ENCODE measurements at places on chromosomes 5 and 9. TPM values are rescaled to one million over a fixed set of nuclear protein-coding genes. Genes with fewer than 3 reads are reported as not detected.
A peak's percentile ranks its signal among the peaks of the same experiment; 100 is the strongest.

IL3 gene
- not detected for total RNA-seq

BARHL1 gene
- total RNA-seq, result not detected

AFAP1L1 gene
- 4.3 TPM for total RNA-seq

PPP2R2B gene
- not detected for total RNA-seq

SPOCK1 gene
- 0.27 TPM for total RNA-seq

C9 gene
- 0.34 TPM for total RNA-seq

SLIT3 gene
- total RNA-seq, result 0.10 TPM

GRHPR gene
- total RNA-seq, result 106 TPM

ANKRD18B gene
- total RNA-seq, result 3.9 TPM

IFNA13 gene
- not detected for total RNA-seq

ABLIM3 gene
- total RNA-seq, result 14.3 TPM

PCDHB4 gene
- not detected for total RNA-seq

ROPN1L gene
- 0.66 TPM for total RNA-seq

CTXN3 gene
- total RNA-seq, result not detected

GRCh38 chr9:128065907-128066712, 1.0 kb downstream of the NAIF1 start:
- no peak for DNase-seq

GRCh38 chr5:63554191-63554590, 408.1 kb downstream of the HTR1A start:
- no peak for DNase-seq

DNA sequence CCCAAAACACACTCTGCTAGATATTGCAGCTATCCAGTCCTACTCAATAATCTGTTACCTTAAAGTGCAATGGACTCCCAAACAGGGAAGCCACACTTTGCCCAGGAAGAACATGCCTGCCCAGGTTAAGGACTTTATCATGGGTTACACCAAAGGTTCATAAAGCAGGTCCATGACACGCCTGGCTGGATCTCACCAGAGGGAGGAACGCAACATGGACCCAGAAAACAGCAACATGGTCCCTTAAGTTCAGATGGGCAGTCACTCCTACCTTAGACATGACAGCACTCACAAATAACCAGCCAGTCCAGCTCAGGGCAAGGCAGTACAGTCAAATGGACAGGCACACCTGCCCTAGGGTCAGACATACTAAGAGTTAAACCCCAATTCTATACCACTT, 3.8 kb downstream of the P4HA2 start:
- DNase-seq, result no peak

- DNase-seq, result peak; percentile 59
Observed at GRCh38 chr5:107557051-107557658, 113.6 kb downstream of the EFNA5 start.

DNA sequence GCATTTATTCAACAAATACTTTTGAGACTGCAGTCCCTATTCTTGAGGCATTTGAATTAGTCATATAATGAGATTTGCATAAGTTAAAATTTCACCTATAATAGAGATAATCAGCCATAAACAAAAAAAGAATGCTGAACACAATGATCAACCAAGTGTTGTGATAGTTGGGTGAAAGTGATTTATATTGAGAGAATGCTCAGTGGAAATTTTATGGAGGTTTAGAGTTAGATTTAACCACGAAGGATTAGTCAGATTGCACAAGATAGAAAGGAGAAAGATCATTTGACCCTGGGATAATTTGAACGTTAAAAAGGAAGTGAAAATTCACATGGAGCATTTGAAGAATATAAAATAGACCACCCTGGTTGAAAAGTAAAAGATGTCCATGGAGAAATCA, 356.2 kb downstream of the NPR3 start:
- no peak for DNase-seq

GRCh38 chr5:175717837-175718236, 60.0 kb downstream of the HRH2 start:
- no peak for DNase-seq

DNA sequence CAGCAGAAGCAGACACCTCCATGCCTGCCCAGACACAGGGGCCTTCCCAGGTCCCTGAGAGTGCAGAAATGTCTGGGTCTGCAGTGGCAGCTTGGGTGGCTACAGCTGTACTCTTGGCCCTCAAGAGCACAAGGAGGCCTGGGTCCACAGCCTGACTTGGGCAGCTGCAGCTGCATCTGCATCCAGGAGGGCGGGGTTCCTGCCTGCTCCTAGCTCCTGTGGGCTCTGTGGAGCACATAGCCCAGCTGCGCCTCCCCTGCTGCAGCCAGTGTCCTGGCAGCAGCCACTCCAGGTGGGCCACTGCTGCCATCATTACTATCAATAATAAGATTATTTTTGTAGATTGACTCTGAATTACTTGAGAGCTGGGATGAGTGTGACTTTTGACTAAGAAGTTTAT, 162.0 kb upstream of the PTCH1 start:
- DNase-seq, result no peak

GRCh38 chr5:168691891-168692290, 112.7 kb upstream of the PANK3 start:
- DNase-seq, result no peak

DNA sequence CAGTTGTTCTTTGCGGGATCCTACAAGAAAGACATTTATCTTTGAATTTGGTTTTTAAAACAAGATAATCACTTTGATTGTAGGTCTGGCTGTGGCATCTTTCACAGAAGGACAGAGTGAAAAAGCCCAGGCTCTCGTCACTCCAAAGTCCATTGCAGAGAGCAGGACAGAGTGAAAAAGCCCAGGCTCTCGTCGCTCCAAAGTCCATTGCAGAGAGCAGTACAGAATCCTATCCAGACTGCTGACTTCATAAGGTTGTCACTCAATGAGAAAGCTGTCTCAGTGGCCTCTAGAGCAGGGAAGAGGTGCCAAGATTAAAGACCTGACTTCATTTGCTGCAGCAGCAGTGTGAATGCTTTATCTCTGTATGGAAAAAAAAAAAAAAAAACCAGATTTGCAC, 16.3 kb upstream of the GPX8 start:
- DNase-seq, result no peak

DNA sequence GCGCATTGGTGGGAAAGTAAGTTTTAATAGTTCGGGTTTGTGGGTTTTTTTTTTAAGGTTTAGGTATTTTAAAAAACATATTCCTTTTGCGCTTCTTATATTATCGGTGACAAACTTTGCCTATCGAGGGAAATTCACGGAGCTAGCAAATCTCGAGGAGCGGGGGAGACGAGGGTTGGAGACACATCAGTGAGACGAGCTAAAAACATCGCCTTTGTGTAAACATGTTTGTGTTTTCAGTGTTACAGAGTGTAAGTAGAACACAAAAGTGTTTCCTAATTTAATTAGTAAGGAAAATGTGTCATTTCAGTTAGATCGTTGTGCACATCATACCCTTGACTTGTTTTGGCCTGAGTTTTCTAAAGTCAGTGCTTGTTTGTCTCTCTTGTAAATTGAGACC, 945 bp downstream of the BTF3 start:
- DNase-seq, result no peak

- no peak for DNase-seq
Observed at GRCh38 chr9:105027084-105027483, 99.1 kb upstream of the ABCA1 start.

DNA sequence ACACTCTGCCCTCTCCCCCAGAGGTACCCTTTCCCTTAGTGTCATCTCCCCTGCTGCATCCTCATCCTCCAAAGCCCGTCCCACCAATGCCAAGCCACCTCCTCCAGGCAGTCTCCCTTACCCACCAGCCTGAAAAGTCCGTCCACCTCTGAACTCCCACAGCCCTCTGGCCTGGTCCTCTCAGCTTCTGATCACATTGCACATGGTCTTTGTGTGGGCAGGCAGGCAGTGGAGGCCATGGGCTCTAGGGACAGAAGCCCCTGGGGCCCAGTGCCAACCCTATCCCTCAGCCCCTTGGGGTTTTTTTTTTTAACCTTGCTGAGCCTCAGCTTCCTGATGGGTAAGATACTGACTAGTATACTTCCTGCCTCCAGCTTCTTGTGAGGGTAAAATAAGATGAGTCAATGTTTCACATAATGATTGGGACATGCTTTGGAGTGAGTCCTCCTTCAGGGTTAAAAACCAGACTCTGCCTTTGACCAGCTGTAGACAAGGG, 19.4 kb downstream of the CSF1R start:
- no peak for DNase-seq

GRCh38 chr9:4095484-4095883, 204.4 kb downstream of the GLIS3 start:
- DNase-seq, result no peak

DNA sequence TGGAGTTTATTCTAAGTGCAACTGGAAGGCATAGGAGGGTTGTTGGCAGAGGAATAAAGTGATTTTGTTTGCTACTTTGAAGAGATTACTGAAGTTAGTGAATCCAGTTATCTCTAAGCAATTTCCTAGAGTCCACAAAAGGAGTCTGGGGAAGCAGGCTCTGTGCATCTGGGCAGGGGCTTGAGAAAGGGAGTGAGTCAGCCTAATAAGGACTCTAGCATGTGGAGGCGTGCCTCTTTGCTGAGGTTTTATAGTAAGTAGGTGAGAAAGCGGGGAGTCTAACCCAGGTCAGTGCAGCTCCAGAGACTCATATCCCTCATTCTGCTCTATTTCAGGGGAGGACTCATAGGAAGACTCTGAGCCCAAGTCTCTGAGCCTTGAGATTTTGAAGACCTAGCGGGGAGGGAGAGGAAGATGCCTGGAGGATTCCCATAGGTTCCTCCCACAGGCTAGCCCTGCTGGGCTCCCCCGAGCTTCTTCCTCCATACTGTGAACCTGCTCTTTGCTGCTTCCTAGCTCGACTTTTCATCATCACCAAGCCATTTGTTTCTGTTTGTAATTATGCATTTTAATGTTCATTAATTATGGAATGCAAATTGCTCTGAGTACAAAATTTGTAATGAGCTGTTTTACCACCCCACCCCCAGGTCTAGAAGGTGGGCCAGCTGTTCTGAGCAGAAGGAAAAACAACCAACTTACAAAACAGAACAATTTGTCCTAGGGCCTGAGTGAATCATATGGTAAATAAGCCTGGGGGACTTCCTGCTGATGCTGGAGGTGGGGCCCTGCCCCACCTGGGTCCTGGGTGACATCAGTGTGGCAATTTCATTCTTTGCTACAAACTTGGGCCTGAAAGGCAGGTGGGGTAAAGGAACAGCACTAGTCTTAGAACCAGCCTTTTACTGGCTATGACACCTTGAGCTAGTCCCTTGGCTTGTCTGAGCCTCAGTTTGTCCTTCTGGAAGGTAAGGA, 150.2 kb downstream of the TRIM32 start:
- DNase-seq, result no peak

DNA sequence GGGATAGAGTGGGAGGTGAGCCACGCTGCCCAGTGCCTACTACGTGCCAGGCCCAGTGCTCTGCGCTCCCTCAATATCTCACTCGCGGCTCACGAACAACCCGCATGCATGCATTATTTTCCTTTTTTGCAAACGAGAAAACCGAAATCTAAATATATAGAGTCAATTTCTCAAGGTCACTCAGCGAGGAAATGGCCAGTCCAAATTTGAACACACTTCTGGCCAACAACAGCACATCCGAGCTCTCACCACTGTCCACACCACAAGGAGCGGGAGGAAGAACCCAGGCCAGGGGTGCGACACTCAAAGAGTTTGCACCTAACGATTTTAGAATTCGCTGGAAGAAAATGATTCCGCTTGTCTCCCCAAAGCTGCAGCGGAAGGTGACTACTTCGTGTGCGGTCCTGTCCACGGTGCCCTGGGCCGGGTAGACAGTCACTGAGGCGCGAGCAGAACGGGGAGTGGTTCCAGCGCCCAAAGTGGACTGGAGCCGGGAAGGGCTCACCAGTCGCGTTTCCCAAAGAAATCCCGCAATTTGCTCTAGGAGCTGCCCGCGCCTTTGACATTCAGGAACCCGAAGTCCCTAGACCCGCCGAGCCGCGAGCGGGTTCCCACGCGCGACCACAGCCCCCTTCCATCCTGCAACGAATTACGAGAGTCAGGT, 1.1 kb upstream of the TLX3 start:
- DNase-seq, result no peak

GRCh38 chr5:154039458-154039829, 677 bp downstream of the MFAP3 start:
- DNase-seq, result no peak

DNA sequence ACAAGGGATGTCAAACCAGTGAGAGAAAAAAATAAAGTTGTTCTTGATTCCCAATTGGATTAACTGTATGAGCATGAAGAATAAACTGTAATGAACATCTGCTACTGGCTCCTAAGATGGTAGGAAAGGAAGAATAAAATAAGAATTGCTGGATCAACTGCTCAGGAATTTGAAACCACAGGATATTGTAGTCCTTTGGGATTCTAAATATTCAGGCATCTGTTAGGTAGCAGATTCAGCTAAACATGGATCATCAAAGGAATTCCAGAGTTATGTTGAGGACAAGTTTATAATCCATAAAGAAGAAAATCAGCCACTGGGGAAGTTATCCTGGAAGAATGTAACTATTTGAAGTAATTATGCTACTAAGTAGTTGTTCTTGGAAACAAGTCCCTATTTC, 65.8 kb downstream of the ISL1 start:
- DNase-seq, result no peak

DNA sequence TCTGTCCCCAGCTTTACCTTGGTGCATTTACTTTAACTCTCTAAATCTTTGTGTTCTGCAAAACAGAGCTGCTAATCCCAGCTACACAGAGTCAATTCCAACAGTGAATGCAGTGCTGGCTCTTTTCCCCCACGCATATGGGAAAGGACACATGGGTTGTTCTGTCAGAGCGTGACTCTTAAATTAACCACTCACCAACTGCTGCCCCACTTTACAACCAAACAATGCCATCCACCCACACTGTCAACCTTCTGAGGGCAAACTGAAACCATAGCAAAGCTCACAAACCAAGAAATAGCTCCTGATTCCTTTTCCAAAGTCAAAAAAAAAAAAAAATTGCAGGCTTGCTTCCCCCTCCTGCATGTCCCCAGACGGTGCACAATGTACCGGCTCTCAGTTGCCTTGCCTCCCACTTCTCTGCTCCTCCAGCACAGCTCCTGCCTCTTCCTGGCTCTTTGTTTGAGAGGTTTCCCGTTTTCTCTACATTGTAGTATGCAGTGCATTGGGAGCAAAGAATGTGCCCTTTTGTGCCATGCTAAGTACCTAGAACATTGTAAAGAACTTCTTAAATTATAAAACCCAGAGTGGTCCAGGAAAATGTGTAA, 151.5 kb upstream of the DAPK1 start:
- DNase-seq, result no peak

DNA sequence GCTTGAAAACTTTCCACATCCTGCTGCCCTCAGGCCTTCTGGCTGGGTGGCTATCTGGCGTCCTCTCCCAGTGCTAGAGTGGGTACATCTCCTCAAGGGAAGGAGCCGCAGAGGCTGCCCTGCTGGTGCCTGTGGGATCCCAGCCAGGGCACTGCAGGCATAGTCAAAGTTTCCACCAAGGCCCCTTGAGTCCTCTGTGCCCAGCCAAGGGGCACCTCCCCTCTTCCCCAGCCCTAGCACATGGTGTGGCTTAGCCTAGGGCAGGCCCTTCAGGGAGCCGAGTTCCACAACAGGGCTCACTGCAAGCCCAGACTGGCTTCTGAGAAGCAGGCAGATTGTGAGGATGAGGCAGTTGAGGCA, 103.2 kb downstream of the RGS3 start:
- no peak for DNase-seq
